ENCODE measurements at places on chromosomes 7 and 10.
A peak's percentile ranks its signal among the peaks of the same experiment; 100 is the strongest.

GRCh38 chr7:43669286-43670081 lies 59.8 kb downstream of the COA1 start:
- DNase-seq, result no peak

DNA sequence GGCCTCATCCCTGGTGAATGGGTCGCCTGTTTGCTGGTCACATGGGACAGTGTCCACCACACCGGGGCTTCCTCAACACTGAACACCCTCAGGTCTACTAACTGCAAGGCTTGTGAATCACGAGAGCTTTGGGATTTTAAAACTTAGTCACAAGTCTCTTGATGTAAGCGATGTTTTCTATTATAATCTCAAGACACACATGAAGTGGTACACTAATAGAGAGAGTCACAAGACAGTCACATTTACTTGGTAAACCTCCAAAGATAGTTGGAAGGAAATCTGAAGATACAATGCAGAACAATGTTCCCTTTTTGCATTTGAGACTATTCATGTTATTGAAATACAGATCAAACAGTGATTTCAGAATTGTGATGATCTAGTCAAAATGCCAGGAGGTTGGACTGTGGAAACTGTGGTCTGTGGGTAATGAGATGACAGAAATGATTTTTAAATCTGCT lies 233.1 kb upstream of the KLF6 start:
- DNase-seq, result no peak

DNA sequence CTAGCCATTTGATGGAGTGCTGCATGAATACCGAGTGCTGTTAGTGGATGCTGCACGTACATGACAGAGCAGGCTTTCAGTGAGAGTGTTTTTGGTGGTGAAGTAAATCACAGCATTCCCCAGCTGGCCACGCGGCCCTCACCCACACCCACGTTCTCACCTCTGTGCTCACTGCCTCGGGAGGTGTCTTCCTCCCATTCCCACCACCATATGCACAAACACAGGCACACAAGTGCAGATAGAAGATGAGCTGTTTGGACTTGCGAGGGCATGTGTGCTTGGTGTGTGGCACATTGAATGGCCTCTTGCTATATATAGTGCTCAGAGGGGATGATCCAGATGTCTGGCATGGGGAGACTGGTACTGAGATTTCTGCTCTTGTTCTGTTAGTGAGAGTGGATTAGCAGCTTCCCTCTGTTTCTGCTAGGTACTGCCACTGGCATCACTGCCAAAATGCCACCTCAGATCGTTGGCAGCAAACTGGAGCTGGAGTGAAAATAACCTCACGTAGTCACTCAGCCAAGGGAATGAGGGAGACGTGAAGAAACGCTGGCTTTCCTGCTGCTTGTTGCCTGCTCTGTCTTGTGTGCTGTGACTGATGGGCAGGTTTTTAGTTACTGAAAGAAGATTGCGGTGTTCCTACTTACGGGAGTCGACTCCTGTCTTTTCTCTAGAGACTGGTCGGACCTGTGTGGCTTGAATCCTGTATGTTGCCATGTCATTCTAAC lies 19.1 kb downstream of the DNAJB6 start:
- no peak for DNase-seq

DNA sequence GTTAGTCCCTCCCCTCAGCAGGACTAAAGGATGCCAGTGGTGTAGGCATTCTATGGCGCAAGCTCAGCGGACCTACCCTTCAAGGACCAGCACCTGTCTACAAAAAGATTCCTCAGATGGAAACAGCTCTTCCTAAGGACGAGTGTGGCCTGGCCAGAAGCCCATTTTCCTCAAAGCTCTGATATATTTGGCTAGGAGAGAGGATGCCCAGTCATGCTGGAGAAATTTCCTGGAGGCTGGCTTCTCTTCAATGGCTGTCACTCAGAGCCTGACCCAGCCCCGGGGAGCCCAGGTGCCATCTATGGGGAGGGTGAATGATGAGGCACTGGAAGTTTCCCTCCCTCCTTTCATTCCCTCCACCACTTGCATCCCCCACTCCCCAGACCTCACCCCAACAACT lies 111.5 kb downstream of the PLXNA4 start:
- DNase-seq, result no peak

GRCh38 chr7:80480566-80480965 lies 31.3 kb downstream of the GNAT3 start:
- no peak for DNase-seq

- DNase-seq, result no peak
Measured at GRCh38 chr7:130953196-130953595, 219.2 kb upstream of the KLF14 start.

DNA sequence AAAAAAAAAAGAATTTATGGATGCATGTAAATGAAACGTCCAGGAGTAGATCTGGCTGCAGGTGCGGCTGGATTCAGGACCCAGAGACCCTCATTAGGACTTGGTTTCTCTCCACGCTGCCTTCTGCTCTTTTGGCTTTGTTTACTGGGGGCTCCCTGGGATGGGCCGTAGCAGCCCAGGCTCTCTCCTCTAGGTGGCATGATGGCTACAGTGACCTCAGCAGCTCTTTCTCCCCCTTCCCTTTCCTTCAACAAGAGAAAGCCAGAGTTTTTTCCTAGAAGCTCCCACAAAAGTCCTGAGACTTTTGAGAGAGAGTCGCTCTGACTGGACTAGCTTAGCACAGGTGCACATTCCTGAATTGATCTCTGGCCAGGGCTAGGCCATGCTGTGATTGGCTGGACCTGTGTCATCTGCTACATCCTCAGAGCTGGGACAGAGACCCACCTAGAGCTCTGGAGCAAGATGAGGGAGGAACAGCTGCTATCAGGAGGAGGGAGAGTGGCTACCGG lies 67.8 kb upstream of the PDCD4 start:
- DNase-seq, result peak; percentile 27

DNA sequence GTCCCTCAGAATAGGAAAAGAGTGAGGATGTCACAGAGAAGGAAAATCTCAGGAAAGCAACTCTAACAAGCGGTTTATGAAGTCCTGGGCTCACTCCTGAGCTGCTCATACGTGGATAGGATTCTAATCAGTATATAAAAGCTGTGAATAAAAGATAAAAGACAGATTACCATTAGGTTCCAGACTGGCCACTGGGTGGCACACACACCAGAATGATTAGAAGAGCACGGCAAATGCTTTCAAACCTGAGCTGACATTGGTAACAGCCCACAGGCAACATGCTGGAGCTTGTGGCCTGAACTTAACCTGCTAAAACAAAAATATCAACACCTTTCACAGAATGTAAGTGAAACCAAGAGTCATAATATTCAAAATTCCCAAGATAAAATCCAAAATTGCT lies 370.8 kb downstream of the GRID1 start:
- no peak for DNase-seq

GRCh38 chr7:130010689-130011412 lies 40.3 kb downstream of the ZC3HC1 start:
- peak; percentile 79 for DNase-seq

DNA sequence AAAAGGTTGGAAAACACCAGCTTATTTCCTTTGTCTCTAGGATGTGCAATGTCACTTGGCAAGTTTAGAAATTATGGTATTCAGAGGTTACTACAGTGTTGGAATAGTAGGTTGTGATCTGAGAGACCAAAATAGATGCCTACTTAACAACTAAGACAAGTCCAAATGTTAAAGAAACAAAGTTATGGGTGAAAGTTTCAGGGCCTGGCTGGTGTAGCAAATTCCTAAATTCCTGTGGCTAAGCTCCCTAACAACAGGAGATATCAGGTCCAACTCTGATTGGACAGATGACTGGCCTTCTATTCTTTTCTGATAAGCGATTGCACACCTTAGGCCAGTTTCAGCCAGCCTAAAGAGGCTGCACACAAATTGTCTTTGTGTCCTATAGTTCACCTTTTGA lies 873.5 kb downstream of the REEP3 start:
- DNase-seq, result no peak

- no peak for DNase-seq
Measured at GRCh38 chr10:92239151-92239599, 51.7 kb downstream of the CPEB3 start.

DNA sequence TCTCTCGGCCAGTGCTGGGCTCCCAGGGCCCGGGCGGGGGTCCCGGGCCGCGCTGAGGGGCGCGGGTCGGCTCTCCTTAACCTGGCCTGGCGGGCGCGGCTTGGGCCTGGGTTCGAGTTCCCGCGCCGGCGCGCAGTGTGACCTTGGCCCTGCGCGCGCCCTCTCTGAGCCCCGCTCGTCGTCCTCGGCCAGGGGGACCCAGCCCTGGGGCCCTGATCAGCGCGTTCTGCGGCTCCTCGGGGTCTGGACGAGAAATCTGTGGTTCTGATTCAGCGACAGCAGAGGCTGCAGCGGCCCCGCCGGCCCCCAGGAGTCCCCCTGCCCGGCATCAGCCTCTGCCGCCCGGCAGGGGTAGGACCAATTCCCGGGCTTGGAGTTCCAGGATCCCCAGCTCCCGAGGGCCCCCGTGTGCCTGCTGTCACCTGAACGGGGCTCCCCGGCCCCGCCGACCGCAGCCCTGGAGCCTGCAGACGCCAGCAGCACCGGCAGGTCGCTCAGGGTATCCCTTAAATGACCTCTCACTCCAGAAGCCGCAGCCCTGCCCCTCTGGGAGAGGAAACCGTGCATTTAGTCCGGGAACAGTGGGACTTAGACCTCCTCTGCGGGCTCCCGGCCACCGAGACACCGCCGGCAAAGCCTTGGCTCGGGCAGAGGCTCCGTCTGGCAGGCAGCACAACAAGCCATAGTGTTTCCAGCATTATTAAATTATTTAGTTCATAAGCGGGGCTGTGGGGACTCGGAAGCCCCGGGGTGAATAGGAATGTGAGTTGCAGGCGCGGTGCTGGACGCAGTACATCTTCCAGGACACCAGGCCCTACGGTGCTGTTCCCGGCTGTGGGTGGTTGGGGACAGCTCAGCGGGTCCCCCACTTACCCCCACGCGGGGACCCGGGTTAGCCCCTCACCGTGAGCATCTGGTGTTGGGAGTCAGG lies 572 bp downstream of the CHST12 start:
- peak; percentile 69 for DNase-seq

DNA sequence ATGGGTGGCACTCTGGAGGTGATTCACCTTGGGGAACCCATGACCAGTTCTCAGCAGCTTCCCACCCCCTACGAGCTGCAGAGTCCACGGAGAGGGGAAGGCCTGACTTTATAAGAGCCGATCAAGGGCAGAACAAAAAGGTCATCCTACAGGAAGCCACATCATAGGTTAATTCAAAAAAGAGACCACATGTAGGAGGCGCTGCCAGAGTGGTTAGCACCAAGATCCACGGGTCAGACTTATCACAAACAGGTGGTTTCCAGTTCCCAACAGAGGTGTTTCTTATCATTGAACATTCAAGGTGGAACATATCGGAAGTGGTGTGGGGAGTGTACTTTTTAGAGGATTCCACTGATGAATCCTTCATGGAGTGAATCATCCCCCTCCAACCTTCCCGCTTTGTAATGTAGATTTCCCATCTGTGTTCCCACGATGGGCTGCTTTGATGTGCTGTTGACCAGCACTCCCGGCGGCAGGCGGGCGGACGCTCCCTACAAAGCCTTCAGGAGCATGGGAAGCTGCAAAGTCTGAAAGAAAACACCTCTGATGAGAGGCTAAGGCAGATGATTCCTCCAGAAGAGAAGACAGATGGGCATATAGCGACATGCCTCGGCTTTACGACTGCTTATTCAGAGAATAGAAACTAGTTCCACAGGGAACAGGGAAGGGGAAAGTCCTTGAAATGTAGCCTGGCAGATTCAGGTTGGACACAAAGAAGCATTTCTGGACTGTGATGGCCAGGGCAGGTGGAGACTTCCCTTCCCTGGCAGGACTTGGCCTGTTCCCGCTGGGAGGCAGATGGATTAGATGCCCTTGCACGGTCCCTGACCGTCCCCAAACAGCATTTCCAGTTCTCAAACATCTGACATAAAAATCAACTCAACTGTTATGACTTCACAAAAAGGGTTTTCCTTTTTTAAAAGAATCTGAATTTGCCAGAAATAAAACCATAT lies 66.5 kb downstream of the AFAP1L2 start:
- no peak for DNase-seq

DNA sequence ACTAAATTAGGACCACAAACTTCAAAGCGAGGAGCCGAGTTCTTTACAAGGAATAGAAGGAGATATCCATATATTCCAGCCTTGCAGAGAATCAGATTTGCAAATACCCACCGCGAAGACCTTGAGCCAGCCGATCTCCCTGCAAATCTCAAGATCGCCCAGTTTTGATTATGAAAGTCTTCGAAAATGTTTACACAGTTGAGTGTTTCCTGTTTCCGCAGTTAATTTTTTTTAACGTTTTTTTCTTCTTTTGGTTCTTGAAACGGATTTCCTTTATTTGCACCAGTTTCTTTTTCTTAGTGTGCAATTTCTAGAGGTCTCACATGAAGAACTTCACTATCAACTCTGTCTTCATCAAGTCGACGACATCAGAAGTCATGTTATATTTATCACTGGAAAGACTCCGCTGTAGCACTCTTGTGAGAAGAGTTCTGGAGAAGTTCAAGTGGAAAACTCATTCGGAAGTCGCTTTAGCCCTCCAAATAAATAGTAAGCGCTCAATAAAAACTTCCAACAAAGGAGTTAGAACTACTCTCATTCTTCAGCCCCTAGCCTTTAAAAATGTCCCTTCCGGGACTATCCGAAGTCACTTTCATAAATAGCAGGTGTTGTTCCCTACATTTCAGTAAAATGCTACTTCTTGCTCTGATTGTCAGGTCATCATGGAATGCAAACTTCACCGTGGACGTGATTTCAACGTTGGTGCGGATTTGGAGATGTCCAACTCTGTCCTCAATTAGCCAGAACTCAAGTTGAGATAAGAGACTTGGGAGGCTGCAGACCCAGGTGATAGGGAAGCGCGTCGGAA lies 11.9 kb upstream of the SPAG6 start:
- no peak for DNase-seq

DNA sequence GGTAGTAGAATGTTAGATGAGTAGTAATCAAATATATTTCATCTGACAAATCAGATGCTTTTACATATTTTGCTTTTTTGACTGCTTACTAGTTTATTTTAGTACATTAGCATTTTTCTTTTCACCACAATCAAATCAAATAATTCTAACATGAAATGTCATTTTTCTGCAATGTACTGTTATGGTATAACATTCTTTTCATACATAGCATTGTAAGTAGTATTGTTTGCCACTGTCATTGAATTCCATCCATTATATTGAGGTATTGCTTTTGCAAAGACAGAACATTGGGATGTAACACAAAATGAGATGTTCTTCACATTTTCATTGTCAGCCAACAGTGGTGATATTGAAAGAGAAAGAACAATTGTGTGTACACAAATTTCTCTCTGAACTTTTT lies 107.4 kb downstream of the TRIL start:
- no peak for DNase-seq

DNA sequence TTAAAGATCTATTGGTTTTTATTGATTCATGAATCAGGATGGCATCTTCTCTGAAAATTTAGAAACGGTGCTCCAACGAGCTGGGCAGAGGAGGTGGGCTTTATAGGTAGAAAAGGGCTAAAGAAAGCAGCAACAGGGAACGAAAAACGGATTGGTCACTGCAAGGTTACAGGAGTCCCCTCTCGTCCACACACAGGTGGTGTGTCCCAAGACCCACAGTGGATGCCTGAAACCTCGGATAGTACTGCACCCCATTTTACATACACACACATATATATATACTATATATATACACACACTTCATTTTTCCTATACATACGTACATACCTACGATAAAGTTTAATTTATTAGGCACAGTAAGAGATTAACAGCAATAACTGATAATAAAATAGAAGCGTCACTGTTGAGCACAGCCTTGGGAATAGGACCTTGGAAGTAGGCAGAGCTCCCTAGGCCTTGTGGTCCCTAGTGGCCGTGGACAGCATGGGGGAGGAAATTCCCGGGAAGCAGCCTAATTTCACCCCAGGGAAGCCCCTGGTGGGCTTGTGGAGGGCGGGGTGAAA lies 737 bp upstream of the NUB1 start:
- DNase-seq, result no peak
